ENCODE measurements at places on chromosomes 3 and 15.

GRCh38 chr15:37907136-37907535 lies 27.3 kb upstream of the TMCO5A start:
- DNase-seq, result peak; percentile 28

- no peak for DNase-seq
Measured at GRCh38 chr15:90006217-90007075, 5.3 kb downstream of the ZNF710 start.

DNA sequence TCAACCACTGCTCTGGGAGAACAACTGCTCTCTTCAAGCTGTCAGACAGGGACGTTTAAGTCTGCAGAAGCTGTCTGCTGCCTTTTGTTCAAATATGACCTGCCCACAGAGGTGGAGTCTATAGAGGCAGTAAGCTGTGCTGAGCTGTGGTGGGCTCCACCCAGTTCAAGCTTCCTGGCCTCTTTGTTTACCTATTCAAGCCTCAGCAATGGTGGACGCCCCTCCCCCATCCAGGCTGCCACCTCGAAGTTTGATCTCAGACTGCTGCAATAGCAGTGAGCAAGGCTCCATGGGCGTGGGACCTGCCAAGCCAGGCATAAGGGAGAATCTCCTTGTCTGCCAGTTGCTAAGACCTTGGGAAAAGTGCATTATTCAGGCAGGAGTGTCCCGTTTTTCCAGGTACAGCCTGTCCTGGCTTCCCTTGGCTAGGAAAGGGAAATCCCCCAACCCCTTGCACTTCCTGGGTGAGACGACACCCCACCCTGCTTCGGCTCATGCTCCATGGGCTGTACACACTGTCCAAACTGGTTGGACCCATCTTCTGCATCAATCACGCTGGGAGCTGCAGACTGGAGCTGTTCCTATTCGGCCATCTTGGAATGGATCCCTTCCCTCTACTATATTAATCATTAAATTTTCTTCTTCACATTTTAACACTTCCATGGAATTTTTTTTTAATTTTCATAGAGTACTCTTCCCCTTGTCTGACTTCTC lies 167.0 kb upstream of the UBE2E2 start:
- DNase-seq, result no peak

GRCh38 chr15:30969724-30970123 lies 21.7 kb downstream of the MTMR10 start:
- no peak for DNase-seq

DNA sequence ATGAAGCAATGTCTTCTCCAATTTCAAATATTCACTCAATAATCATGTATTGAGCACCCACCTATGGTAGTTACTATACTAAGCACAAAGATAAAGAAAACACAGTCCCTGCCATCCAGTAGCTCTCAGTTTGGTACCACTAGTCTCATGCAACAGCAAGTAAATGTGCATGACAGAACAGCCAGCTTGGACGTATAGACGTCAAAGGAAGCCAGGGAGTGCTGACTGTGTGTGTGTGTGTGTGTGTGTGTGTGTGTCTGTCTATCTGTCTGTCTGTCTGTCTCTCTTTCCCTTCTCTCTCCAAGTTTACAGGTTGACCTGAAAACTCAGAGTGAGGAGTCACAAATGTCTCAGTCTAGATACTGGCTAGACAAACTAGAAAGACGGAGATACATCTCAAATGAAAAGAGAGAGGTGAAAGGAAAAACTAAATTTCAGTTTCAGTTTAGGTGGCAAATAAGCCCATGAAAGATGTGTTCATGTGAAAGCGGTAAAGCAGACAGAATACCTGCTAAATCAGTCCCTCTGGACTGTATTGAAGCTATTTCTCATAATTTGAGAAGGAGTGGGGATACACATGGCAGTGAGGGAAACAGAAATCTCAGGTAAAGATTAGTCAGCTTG lies 141.1 kb upstream of the PTPRG start:
- DNase-seq, result no peak

GRCh38 chr3:160133757-160134156 lies 91.5 kb upstream of the C3orf80 start:
- no peak for DNase-seq

DNA sequence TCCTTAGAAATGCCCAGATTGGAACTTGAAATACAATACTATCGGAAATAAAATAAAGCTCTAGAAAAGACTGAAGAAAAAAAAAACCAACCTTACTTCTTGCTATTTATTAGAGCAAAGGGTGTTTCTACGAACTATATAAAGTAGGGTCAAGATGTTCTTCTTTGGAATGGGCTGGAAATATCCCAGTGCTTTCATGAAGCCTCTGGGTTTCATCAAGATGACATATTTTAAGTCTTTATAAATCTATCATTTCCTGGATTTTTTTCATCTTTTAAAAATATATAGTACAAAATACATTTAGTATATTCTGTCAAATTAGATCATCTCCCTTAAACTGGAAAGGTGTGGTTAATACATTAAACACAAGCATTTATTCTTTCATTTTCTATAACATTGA lies 978.8 kb downstream of the NAALADL2 start:
- no peak for DNase-seq

DNA sequence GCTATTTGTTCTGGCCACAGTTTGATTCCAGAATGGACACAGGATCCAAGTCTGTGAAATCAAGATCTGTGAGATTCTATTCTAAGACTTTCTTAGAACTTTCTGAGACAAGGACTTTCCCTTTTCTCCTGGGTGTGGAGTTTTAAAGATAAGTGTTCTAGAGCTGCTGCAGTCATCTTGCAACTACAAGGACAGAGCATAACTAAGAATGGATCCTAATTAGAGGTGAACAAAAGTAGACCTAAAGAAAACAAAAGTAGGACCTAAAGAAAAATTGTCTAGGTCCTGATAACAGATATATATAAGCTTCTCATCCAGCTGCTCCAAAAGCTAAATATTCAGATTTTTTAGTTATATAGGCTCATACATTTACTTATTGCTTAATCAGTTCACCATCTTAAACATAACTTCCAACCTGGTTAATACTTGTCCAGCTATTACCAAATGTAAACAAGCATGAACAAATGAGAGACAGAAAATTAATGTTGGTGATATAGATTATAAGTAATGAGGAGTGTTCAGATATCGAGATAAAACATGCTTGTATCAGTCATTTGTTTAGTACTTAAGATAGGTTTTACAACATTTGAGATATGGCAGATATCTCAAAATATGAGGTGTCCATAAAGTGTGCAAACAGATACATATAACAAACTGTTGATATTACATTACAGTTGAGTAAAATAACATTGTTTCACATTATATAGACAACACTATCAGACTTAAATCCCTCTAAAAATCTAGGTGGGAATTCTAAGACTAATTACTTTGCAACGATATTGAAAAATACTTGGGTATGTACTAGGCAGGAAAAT lies 75.1 kb downstream of the CD200 start:
- no peak for DNase-seq

GRCh38 chr3:53688989-53689388 lies 157.2 kb downstream of the CHDH start:
- DNase-seq, result no peak

GRCh38 chr15:26698555-26698954 lies 74.3 kb downstream of the GABRB3 start:
- DNase-seq, result no peak

- peak; percentile 27 for DNase-seq
Measured at GRCh38 chr3:134846911-134847317, 51.9 kb downstream of the EPHB1 start.

DNA sequence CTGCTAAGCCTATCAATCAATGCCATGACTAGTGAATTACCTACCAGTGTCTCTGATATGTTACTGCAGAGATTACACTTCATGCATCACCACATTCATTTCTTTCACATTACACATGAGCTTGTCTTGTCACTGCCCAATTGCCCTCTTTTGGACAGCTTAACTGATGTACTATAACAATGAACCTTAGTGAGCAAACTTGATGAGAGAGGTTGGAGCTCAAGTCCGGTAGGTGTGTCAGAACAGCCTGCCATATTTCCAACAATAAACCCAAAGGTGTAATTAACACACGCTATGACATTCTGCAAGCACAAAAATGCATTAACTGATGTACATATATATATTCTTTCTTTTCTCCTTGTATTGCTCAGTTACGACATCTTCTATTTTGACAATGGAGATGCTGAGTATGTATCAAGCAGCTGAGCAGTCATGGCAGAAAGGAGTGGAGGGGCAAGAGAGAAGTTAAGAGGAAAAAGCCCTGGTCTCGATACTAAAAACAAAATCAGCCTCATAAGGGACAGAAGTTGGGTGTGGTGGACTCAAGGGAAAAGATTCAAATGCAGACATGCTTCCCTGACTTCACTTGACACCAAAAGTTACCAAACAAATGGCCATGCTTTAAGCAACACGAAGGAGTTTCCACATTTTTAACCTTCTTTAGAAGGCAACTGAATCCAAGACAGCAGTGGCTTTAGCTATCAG lies 538.2 kb downstream of the FOXP1 start:
- DNase-seq, result no peak

GRCh38 chr3:102512734-102513504 lies 78.1 kb downstream of the ZPLD1 start:
- no peak for DNase-seq

DNA sequence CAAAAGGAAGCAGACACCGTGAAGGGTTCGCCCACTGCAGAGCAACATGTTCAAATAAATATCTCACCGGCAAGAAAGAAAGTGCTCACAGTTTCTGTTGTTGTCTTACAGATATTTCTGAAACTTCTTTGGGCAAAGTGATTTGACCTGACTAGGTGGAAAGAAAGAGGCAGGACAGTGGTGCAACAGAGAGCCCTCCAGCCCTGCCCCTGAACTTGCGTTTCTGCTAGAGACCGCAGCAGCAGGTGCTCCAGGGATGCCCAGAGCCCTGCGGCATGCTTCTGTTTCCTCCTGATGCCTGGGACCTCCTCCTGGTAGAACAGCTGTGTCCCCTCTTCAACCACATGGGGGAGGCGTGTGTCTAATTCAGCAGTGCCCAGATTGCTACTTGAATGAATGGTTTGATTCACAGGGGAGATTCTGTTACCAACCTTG lies 123.4 kb downstream of the ATP10A start:
- DNase-seq, result peak; percentile 53

DNA sequence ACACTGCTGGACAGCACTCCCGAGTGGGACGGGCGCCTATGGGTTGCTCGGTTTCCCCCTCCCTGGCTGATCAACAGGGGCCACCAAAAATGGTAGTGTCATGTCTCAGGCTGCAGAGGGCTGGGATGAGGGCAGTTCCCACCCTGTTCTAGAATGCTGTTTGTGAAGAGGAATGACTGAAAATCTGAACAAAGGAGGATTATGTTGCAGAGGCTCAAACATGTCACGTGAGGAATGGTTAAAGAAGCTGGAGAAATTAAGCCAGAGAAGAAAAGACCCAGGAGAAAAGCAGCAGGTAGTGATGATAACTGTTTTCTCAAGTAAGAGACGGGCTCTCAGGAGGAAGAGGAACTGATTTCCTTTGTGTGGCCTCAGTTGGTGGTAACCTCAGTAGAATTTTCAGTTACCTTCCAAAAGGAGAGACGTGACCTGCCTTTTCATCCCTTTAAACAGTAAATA lies 10.4 kb downstream of the SPG21 start:
- DNase-seq, result no peak

DNA sequence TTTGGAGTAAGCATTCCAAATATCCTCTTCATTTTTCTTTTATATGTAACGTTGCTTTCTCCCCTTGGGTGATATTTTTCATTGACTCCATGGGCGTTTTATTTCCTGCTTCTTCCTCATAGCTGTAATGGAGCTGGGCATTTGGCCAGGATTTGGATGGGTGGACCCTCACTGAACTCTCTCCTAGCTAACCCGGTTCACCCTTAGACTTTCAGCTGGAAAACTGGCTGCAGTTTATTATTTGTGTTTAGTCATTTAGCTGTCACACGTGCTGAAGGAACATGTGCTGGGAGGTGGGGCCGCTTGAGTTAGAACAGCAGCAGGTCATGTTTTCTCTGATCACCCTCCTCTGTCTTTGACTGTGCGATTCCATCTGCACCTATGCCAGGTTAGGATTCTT lies 407.6 kb downstream of the ZIC1 start:
- peak; percentile 43 for DNase-seq

- peak; percentile 64 for DNase-seq
Measured at GRCh38 chr15:44550256-44550655, 13.3 kb downstream of the EIF3J start.

GRCh38 chr3:120763601-120764000 lies 21.1 kb downstream of the GTF2E1 start:
- no peak for DNase-seq

- DNase-seq, result peak; percentile 86
Measured at GRCh38 chr15:100713163-100713867, 110.9 kb downstream of the ASB7 start.

DNA sequence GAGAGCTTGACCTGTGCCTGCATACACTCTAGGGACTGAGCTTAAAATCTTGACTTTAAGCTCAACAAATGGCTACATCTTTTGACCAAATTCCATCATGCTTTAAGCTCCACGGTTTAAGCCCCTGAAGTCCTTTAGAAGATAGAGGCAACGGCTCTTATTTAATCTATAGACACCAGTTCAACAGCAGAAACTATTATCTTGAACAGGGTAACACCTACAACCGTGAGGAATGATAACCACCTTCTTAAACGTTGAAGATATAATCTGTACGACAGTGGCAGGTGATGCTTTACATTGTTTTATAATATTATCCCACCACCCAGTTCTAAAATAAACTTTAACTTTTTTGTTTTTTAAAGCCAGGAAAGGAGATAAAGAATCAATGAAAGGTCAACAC lies 1007.8 kb downstream of the FHIT start:
- DNase-seq, result no peak

GRCh38 chr3:109178708-109179107 lies 42.2 kb downstream of the C3orf85 start:
- DNase-seq, result no peak

DNA sequence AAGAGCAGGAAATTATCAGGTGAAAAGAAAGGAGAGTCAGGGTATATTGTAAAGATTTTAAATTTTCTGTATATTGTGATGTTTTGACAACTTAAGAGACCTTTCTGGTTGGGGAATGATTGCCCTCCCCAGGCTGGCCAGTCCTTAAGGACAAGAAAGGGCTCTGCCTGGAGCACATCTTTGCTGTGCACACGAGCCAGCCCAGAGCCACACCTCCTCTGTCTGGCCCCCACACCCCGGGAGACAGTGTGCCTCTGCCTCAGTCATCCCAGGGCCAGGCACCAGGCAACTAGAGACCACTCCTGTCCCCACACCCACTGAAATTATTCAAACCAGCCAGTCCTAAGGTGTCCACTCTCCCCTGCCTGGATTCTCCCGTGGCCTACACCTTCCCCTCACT lies 67.1 kb downstream of the KBTBD12 start:
- DNase-seq, result no peak

DNA sequence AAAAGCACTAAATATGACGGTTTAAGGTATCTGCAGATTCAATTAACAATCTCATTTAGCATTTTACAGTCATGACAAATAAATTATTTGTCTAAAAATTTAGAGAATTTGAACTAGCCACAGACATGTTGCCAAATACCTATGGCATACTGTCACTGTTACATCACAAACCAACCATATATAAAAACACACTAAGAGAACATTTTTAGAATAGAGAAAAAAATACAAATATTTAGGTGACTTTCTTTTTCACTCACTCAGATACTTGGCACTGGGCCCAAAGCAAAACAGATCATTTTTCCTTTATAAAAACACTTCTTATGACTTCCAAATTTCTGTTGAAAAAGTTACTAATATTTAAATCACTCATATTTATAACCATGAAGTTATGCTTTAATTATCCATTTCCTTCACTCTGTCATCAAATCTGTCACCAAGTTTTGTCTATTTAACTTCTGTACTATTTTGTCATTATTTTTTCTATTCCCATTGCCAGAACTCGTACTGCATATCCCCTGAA lies 644.7 kb downstream of the OTOL1 start:
- peak; percentile 86 for DNase-seq

- DNase-seq, result no peak
Measured at GRCh38 chr3:11691767-11692531, 48.2 kb upstream of the VGLL4 start.

GRCh38 chr3:11791339-11792200 lies 55.1 kb downstream of the TAMM41 start:
- no peak for DNase-seq

Measured in cardiac fibroblast (primary cell).